ENCODE measurements at places on chromosomes 7 and 10.

- no peak for DNase-seq
Measured at GRCh38 chr7:129680400-129680799, 68.9 kb downstream of the NRF1 start.

- DNase-seq, result no peak
Measured at GRCh38 chr7:74334030-74334429, 44.8 kb downstream of the CLIP2 start.

DNA sequence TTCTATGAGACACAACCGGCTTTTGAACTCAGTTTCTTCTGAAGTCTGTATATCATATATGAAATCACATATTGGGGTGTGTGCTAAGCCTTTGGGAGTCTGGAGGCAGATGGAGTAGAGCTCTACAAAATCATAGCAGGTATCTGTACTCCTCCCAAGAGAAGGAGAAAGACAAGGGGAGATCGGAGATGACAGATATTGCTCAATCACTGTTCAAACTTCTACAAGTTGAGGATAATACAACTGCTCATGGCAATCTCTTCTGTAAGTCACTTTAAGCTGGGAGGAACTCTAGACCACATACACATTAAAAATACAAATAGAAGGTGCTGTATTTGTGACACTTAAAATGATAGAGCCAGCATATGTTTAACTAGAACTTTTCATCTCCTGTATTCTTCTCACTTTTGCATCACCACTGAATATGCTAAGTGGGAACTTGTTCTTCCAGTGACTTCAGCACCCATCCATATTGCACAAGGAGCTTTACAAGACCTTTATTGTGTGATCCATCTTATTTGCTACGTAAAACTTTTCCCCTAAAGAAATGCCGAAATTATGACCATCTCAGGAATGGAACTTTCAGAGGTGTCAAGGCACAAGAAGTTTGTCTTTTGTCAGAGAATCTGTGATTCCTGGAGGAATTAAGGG is 381.4 kb downstream of the PHTF2 start:
- DNase-seq, result no peak

DNA sequence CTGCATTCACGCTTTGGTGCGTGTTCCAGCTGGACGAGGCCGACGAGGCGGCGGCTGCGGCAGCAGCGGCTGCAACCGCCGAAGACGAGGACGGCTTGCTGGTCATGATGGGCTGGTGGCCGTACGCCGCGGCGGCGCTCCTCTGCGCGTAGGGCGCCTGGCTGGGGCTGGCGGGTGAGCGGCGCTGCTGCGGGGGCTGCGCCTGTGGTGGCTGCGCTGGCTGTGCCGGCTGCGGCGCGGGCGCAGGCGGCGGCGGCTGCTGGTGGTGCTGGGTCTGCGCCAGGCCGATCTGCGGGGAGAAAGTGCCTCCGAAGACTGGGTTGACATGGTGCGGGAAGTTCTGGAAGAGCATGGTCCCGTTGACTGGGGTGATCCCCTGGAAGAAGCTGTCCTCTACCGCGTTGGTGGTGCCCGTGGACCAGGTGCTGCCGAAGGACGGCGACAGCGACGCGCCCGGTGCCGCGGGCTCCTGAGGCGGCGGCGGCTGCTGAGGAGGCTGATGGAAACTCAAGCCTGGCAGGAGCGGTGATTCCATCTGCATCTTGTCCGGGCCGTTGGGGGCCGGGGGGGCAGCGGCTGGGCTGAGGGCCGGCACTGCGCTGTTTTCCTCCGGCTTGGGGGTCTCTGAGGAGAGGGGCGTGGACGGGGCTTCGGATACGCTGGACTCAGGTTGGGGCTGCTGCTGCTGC is 51.1 kb downstream of the CPEB3 start:
- DNase-seq, result peak; percentile 33

GRCh38 chr7:43479042-43479441 is 103.9 kb upstream of the STK17A start:
- no peak for DNase-seq

DNA sequence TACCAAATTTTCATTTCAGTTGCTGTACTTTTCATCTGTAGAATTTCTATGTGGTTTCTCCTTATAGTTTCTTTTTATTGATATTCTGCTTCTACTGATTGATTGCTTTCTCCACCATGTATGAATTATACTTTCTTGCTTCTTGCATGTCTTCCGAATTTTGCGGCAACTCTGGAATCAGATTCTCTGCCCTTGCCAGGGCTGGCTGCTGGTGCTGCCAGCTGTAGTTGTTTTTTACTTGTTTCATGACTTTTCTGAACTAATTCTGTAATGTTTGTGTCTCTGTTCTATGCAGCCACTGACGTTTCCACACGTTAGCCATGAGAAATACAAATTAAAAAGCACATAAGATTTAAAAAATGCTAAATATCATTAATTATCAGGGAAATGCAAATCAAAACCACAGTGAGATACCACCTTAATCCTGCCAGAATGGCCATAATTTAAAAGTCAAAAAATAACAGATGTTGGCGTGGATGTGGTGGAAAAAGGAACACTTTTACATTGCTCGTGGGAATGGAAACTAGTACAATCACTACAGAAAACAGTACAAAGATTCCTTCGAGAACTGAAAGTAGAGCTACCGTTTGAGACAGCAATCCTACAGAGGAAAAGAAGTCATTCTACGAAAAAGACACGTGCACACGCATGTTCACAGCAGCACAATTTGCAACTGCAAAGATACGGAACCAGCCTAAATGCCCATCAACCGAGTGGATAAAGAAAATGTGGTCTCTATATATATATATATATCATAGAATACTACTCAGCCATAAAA is 51.5 kb downstream of the MAD1L1 start:
- DNase-seq, result no peak

DNA sequence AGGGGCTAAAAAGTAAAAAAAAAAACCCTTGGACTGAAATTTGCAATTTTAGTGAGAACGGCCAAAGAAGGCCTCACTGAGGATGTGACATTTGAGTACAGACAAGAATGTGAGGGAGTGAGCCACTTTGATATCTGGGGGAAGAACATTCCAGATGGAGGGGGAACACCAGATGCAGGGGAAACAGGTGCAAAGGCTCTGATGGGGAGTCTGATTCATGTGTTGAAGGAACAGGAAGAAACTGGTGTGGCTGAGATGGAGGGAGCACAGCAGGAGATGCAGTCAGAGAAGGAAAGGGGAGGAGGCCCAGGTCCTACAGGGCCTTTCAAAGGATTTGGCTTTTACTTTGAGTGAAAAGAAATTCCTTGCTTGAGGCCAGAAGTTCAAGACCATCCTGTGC is 615.7 kb upstream of the NRP1 start:
- no peak for DNase-seq

- no peak for DNase-seq
Measured at GRCh38 chr7:143947111-143947510, 7.5 kb upstream of the OR2F1 start.

GRCh38 chr7:46368871-46369270 is 447.8 kb upstream of the IGFBP3 start:
- DNase-seq, result no peak

GRCh38 chr7:90705391-90706071 is 109.4 kb downstream of the CDK14 start:
- no peak for DNase-seq

DNA sequence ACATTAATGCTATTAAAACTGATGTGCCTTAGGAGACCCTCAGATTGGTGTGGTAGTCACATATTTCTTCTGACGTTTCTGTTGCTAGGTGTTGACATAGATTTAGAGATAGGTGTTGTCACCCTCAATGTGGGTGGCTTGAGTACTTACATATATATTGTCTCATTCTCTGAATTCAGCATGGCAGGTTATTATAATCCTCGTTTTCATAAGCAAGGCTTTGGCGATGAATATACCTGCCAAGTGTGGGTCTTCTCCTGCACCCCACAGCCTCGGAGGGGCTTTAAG is 7.0 kb downstream of the FBH1 start:
- no peak for DNase-seq

- DNase-seq, result no peak
Measured at GRCh38 chr7:115097175-115097671, 175.3 kb downstream of the MDFIC start.

GRCh38 chr7:147245274-147245673 is 1128.7 kb downstream of the CNTNAP2 start:
- no peak for DNase-seq

GRCh38 chr10:124732931-124733570 is 11.1 kb downstream of the FAM53B start:
- peak; percentile 61 for DNase-seq

- no peak for DNase-seq
Measured at GRCh38 chr7:74033372-74034311, 5.7 kb downstream of the ELN start.

DNA sequence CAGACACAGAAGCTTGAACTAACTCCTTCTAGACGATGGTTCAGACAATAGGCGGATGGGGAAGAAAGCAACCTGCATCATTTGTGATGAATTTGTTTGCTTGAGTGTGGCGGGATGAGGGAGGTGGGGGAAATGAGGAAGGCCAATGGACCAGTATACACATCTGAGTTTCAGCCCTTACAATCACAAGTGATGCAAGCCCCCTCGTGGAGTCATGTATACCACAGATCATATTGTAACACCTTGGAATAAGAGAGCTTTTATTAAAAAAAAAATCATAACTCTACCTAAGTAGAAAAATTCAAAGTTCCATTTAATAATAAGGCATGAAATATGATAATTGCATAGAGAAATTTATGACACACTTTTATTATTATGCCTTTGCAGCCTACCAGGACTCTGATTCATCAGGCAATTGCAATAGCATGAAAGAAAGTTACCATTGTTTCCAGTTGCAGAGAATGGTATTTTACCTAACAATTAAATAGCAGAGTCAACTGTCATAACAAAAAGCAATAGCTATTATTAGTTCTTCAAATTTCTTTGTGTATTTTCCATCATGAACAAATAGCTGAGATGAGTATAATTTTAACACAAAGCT is 230.2 kb upstream of the AKR1E2 start:
- DNase-seq, result no peak

GRCh38 chr7:135827391-135827790 is 78.8 kb upstream of the FAM180A start:
- DNase-seq, result no peak

- DNase-seq, result no peak
Measured at GRCh38 chr10:80472234-80473095, 18.4 kb downstream of the TSPAN14 start.

DNA sequence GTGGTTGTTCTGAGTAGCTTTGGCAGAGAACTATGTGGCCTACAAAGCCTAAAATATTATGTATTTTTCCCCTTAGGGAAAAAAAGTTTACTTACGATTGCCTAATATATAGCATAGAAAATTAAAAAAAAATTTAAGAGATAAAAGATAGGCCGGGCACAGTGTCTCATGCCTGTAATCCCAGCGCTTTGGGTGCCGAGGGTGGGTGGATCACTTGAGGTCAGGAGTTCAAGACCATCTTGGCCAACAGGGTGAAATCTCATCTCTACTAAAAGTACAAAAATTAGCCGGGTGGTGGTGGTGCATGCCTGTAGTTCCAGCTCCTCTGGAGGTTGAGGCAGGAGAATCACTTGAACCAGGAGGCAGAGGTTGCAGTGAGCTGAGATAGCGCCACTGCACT is 439.2 kb upstream of the KLF6 start:
- no peak for DNase-seq

- peak; percentile 5 for DNase-seq
Measured at GRCh38 chr10:42553064-42553407, 85.3 kb downstream of the ZNF33B start.

DNA sequence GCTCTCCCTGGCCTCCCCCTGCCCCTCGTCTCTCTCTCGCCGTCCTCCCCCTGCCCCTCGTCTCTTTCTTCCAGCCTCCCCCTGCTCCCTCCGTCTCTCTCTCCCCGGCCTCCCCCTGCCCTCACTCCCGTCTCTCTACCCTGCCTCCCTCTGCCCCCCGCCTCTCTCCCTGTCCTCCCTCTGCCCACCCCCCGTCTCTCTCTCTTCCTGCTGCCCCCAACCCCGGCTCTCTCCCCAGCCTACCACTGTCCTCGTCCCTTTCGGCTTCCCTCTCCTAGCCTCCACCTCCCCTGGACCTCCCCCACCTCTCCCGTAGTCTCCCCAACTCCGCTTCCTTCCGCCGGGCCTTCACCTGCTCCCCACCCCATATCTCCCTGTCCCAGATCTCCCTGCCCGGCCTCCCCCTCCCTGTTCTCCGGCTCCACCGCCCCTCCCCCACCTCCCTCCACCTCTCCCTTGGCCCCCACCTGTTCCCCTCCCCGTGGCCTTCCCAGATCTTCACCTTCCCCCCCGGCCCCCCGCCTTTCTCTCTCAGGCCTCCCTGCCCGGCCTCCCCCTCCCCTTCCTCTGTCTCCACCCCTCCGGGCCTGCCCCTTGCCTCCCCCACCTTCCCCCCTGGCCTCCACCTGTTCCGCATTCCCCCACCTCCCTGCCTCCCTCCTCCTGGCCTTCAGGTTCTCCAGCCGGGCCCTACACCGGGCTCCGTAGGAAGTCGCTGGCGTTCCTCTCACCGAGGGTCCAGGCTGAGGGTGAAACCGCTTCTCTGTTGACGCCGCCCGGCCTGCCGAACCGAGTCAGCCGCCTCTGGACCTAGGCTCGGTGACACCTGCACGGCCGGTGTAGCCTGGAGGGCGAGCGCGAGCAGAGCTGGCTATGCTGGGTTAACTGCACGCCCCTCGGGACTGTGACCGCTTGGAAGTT is 1.2 kb downstream of the GET4 start:
- peak; percentile 22 for DNase-seq

DNA sequence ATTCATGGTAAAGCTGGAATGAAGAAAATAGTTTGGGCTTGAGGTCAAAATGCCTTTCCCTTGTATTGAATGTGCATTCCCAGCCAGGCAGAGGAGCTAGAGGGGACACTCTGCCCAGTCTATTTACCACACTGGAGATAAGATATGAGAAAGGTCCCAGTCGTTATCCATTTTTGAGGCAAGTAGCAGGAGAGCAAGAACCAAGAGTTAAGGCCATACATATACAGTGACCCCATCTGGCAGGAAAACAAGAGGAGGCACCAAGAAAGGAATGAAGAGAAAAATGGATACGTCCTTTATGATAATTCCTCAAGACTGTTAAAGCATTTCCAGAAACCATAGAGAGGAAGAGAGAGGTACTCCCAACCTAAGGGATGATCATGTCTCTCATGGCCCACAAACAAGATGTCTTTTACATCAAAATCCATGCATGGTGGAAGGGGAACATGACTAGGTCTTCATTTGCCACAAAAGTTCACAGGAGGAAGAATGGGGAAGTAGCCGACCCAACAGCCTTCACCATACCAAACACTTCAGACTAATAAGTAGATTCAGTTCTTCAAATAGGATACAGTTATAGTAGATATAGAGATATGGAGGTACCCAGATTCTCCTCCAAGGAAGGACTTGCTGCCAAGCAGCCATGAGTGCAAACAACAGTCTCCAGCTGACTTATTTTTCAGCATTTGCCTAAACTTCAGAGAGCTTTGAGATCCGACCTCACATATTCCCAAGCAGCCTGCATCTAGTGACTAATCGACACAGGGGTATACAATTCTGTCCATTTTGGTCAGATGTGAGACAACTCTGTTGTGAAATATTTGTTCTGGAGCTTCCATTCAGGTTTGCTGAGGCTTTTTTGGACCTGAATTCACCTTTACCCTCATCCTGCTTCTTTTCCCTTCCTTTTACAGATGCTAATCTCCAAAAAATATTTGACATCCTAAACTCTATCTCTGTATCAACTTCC is 61.1 kb upstream of the CCDC71L start:
- no peak for DNase-seq

GRCh38 chr10:50504389-50504788 is 119.4 kb downstream of the SGMS1 start:
- DNase-seq, result no peak

Measured in activated CD4-positive, alpha-beta T cell treated with anti-CD3 and anti-CD28 coated beads, Interleukin-2, amount 50 U/mL, for 1 hour (primary cell).